Astrocyte (in vitro differentiated cells and primary cell): ENCODE measurements at places on chromosomes 5 and 9. TPM values are rescaled to one million over a fixed set of nuclear protein-coding genes. Genes with fewer than 3 reads are reported as not detected.
A peak's percentile ranks its signal among the peaks of the same experiment; 100 is the strongest.

DNA sequence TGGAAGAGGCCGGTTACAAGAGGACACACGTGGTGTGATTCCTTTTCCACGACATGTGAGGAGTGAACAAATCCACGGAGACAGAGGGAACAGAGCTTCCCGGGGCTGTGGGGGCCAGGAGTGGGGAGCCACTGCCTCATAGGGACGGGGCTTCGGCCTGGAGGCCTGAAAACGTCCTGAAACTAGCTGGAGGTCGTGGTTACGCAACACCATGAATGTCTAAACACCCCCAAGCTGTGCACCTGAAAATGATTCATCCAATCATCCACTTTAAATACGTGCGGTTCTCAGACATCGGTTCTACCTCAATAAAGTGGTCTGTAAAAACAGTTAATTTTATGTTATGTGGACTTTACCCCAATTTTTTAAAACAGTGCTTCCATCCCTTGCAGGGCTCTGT, 65.3 kb upstream of the PPP1R26 start:
- DNase-seq = no peak

GRCh38 chr5:125558466-125558865, 812.0 kb upstream of the ZNF608 start:
- peak; percentile 59 for DNase-seq

- DNase-seq = peak; percentile 27
Measured at GRCh38 chr5:65535529-65535987, 27.4 kb downstream of the CENPK start.

DNA sequence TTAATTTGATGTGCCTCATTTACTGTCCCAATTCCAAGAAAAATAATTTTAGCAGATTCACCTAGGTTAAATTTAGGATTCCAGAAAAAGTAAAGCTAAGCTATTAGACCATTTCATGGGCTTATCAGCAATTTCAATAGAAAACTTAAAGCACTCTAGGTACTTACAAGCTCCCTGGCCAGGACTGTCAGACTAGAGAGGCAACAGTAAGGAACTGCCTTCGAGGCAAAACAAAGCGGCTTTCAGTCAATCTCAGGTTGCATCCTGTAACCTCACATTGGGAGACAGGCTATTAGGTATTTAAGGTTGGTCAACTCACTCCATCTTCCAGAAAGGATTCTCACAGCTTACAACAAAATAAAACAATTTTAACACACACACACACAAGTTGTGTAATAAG, 48.7 kb upstream of the FSD1L start:
- DNase-seq = no peak

DNA sequence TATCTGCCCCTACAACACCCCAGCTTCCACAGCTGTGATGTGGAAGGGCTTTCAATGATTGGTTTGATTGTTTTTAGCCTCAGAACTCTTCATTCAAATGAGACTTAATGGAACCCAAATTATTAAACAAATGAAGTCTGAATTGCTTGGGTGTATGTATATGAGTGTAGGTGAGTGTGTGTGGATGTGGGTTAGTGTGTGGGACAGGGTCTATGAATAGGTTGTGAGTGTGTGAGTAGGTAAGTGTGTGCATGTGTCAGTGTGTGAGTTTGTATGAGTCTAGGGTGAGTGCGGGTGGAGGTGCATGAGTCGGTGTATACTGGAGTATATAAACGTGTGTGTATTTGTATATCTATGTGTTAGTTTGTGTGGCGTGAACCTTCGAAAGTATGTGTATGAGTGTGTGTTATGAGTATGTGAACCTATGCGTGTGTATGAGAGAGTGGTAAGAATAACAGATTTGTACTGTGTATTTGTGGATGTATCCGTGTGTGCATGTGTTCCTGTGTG, 26.9 kb downstream of the COL15A1 start:
- DNase-seq = no peak

- DNase-seq = no peak
Measured at GRCh38 chr5:124630767-124631704, 115.4 kb downstream of the ZNF608 start.

DNA sequence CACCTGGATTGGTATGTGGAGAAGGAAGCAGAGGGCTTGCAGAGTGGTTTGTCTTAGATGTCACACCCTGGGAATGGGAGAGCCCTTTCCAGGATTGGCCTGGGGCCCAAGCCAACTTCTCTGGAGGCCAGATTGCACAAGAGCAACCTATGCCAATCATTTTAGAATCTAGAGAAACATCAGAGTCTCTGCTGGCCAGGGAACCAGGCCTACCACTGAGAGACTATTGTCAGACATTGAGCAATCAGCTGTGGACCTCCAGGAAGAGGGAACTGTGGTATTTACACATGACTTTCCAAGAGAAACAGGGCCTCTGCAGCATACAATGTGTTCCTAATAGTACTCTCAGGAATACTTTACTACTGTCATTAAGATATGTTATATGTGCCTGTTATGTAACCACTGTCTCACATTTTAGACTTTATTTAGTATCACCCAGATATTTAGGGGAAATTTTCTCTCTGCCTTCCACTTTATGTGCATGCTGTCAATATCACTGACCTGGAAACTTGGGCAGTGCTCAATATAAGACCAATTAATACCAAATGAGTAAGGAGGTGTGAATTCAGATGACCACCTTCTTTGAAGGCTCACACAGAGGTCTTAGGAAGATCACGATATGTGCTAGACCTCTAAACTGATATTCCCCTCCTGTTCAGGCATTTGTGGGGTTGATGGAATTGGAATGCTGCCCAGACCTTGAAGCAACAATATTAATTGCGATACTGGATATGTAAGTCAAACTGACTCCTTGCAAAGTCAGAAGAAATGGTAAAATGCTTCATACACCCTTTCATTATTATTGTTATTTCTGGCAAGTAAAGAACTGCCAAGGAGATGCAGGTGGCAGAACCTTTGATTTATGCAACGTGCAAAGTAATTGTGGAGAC, 20.5 kb upstream of the CCL28 start:
- DNase-seq = peak; percentile 90

- DNase-seq = no peak
Measured at GRCh38 chr5:91194824-91195381, 188.2 kb downstream of the ARRDC3 start.

GRCh38 chr5:133785182-133785581, 172.8 kb upstream of the FSTL4 start:
- no peak for DNase-seq

GRCh38 chr9:124443625-124444024, 6.6 kb upstream of the ADGRD2 start:
- DNase-seq = no peak

DNA sequence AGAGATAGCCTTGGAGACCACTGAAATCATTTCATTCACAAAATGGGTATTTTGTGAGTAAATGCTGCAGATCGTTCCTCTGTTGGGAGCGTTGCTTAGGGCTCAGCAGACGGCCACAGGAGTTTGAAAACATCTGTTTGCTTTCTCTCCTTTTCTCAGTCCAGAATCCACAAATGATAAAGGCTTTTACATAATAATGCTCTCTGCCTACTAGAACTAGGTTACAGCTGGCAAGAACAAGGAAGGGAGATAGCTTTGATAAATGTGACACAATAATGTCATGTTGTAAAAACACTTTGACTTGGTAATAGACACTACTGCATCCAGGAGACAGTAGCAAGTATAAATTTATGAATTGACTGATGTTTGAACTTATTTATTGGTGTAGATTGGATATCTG, 1072.4 kb upstream of the CDH6 start:
- DNase-seq = no peak

Gene MEIKIN
- not detected in 2 replicates for total RNA-seq

Gene MSMP
- not detected in 2 replicates for total RNA-seq

Gene ASS1
- total RNA-seq = 117 and 182 TPM in 2 replicates

Gene PRELID2
- 9.2 and 9.9 TPM in 2 replicates for total RNA-seq
